ENCODE measurements at places on chromosomes 12 and 14. TPM values are rescaled to one million over a fixed set of nuclear protein-coding genes. Genes with fewer than 3 reads are reported as not detected.

- H3K36me3 ChIP-seq, result no peaks in the 10 kb centered on the region
- no peak for DNase-seq
- H3K4me1 ChIP-seq, result no peaks in the 10 kb centered on the region
- peak overlapping the region; percentile 33 for H3K4me3 ChIP-seq
Observed at GRCh38 chr14:89724628-89724960, 229.9 kb downstream of the EFCAB11 start.

GRCh38 chr14:90489306-90489705, 92.5 kb downstream of the CALM1 start:
- H3K27me3 ChIP-seq, result no peaks in the 10 kb centered on the region
- DNase-seq, result no peak
- no peak overlapping the region for H3K27ac ChIP-seq
- no peak overlapping the region for H3K4me3 ChIP-seq
- no peaks in the 10 kb centered on the region for H3K36me3 ChIP-seq

DNA sequence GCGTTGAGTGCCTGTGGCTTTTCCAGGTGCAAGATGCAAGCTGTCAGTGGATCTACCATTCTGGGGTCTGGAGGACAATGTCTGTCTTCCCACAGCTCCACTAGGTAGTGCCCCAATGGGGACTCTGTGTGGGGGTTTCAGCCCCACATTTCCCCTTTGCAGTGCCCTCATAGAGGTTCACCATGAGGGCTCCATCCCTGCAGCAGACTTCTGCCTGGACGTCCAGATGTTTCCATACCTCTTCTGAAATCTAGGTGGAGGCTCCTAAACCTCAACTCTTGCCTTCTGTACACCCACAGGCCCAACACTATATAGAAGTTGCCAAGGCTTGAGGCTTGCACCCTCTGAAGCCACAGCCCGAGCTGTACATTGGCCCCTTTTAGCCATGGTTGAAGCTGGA, 52.9 kb downstream of the PRKCH start:
- H3K4me3 ChIP-seq, result no peak overlapping the region
- DNase-seq, result no peak
- no peak overlapping the region for H3K27ac ChIP-seq
- H3K4me1 ChIP-seq, result no peaks in the 10 kb centered on the region

- no peak overlapping the region for H3K4me3 ChIP-seq
- H3K27ac ChIP-seq, result no peak overlapping the region
- H3K27me3 ChIP-seq, result no peaks in the 10 kb centered on the region
Observed at GRCh38 chr12:3187846-3188770, 110.9 kb downstream of the TSPAN9 start.

DNA sequence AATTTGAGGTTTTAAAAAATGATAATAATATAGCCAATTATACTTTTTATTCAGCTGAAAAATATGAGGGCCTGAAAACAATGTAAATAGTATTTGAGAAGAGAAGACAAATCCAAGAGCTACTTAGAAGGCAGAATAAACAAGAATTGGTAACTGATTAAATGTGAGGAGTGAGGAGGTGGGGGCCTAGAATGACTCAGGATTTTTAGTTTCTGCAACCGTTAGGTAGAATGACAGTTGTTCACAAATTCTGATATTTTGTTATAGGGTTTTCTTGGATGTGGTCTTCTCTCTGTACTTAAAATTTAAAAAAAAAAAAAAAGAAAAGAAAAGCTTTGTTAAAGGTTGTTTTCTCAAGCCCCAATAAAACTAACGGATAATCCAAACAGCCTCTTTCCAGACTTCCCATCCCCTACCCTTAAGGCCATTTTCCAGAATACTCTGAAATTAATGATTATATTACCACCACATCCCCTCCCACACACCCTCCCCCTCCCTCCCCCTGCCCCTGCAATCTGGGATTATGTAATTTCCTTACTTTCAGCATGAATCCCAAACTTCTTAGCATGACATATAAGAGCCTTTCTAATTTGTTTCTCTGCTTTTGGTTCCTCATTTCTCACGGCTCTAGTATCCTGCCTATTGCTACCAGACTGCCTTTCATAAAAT, 50.4 kb downstream of the LRP6 start:
- no peak for DNase-seq
- no peak overlapping the region for H3K4me3 ChIP-seq
- H3K4me1 ChIP-seq, result peaks cover 48% of the 10 kb centered on the region
- no peak overlapping the region for H3K27ac ChIP-seq
- no peaks in the 10 kb centered on the region for H3K27me3 ChIP-seq

GRCh38 chr12:85130646-85131045, 94.5 kb downstream of the LRRIQ1 start:
- no peak overlapping the region for H3K4me3 ChIP-seq
- no peak overlapping the region for H3K27ac ChIP-seq
- DNase-seq, result no peak

- no peaks in the 10 kb centered on the region for H3K27me3 ChIP-seq
- H3K4me3 ChIP-seq, result no peak overlapping the region
- no peak overlapping the region for H3K27ac ChIP-seq
- H3K4me1 ChIP-seq, result no peaks in the 10 kb centered on the region
- DNase-seq, result no peak
Observed at GRCh38 chr14:56386024-56386423, 193.6 kb upstream of the TMEM260 start.

DNA sequence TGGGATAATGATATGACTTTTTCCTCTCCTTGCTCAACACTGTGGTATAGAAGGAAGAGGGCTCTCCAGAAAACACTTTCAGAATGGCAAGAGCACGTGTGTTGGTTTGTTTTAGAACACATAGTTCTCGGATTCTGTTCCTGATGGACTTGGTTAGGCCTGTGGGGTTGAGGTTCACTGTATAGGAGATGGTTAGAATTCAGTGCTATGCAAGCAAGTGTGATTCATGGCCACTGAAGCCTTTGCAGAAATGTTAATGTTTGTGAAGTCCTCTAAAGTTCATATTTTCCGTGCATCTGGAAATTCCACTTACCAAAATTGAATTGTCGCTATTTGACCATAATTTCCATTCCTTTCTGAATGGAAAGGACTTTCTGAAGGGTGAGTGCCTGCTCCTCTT, 233.2 kb upstream of the DDHD1 start:
- no peaks in the 10 kb centered on the region for H3K4me1 ChIP-seq
- peaks cover 2% of the 10 kb centered on the region for H3K27me3 ChIP-seq
- H3K27ac ChIP-seq, result no peak overlapping the region

DNA sequence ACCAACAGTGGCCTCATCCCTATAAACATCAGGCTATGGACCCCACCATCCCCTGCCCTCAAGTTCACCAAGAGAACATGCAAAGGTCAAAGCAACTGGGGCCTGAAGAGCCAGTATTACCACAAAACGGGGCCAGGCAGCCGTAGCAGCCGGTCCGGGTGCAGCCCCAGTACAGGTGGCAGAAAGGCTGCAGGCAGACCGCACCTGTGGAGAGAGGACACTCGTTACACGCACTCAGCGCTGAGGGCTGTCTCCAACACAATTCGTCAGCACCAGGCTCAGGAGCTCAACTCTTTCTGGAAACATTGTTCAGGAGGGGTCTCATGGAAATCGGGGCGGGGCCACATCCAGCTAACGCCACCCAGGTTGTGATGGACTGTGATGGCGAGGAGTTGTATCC, 19.9 kb upstream of the GOLGA3 start:
- no peaks in the 10 kb centered on the region for H3K27me3 ChIP-seq
- H3K4me1 ChIP-seq, result no peaks in the 10 kb centered on the region
- no peak overlapping the region for H3K27ac ChIP-seq
- DNase-seq, result no peak
- peaks cover 88% of the 10 kb centered on the region for H3K36me3 ChIP-seq
- H3K4me3 ChIP-seq, result no peak overlapping the region

DNA sequence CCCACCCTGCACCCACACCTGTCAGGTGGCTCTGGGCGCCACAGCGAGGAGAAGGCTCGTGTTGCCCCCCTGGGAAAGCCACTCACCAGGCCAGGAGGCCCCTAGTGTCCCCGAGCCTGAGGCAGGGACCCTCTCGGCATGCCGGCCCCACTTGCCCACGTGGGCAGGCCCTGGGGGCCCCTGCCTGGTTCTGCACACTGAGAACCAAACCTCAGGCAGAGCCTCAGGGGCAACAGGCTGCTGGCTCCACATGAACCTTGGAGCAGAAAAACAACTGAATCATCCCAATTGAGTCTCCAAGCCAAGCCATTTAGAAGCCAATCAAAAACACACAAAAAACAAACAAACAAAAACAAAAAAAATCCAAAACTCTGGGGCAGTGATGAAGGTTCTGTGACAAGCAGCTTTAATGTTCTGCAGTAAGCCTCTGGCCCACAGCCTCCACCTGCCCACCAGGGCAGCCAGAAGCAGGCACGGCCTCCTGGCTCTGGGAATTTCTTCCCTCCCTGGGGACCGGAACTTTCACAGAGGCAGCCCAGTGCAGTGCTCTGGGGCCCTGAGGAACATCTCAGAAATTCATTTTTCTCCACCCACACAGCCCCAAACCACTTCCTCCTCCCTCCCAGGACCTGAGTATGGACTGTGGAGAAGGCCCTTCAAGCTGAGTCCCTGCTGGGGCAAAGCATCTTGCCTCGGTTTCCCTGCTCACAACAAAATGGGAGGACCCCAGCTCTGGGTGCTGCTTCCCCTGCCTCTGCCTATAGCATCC, 90.2 kb downstream of the CHGA start:
- no peak for DNase-seq
- H3K4me1 ChIP-seq, result peaks cover 58% of the 10 kb centered on the region
- no peak overlapping the region for H3K4me3 ChIP-seq
- H3K27me3 ChIP-seq, result no peaks in the 10 kb centered on the region

DNA sequence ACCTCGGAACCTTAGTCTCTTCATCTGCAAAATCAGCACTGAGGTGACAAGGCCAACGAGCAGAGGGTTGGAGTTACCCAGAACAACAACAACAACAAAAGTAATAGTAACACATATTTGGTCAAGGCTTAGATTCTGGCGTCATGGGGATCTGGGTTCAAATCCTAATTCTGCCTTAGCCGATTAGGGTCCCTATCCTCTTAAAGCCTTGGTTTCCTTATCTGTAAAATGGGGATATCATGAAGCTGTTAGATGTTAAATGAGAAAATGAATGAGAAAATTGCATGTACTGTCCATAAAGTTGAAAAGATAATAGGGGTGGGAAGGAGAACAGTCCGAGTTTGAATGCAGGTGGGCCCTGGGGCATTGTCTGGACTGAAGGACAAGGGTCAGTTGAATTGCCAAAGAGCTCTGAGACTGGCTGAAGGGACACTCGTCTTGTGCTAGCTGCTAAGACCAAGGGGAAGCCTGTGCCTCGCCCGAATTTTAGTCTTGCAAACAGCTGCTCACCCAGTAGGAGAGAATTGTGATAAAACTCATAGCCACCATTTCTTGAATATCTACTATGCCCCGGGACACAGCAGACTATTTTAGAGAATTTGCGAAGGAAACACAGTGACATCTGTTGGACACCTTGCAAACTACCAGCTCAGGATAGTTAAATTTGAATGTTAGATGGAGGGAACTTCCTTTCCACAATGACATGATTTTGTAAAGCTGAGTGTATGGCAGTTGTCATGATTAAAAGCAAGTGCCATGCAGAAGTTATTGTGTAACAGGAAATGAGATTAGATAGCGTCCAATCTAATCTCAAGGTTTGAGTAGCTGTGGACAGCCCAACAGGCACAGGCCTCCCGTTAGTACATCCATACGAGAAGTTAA, 6.8 kb upstream of the HNF1A start:
- H3K27ac ChIP-seq, result no peak overlapping the region
- no peaks in the 10 kb centered on the region for H3K4me1 ChIP-seq
- no peak overlapping the region for H3K4me3 ChIP-seq
- no peaks in the 10 kb centered on the region for H3K36me3 ChIP-seq
- no peak for DNase-seq

GRCh38 chr12:124295431-124296058, 652 bp downstream of the RFLNA start:
- H3K36me3 ChIP-seq, result no peaks in the 10 kb centered on the region
- peaks cover 5% of the 10 kb centered on the region for H3K27me3 ChIP-seq
- peak overlapping the region; percentile 61 for H3K4me3 ChIP-seq
- peaks cover 14% of the 10 kb centered on the region for H3K4me1 ChIP-seq
- no peak overlapping the region for H3K27ac ChIP-seq

- peak overlapping the region; percentile 21 for H3K4me3 ChIP-seq
- peak overlapping the region; percentile 92 for H3K27ac ChIP-seq
- H3K27me3 ChIP-seq, result no peaks in the 10 kb centered on the region
- peaks cover 54% of the 10 kb centered on the region for H3K4me1 ChIP-seq
- peak; percentile 86 for DNase-seq
Observed at GRCh38 chr12:54411391-54412241, 7.5 kb downstream of the ITGA5 start.

RNU4-1 gene
- total RNA-seq, result 2,232 TPM

AJUBA gene
- total RNA-seq, result 1.4 TPM

Data from psoas muscle (tissue), 8 donors.